ENCODE measurements at places on chromosomes 12 and 14.

GRCh38 chr12:109450980-109451379, 26.1 kb downstream of the KCTD10 start:
- DNase-seq: no peak

DNA sequence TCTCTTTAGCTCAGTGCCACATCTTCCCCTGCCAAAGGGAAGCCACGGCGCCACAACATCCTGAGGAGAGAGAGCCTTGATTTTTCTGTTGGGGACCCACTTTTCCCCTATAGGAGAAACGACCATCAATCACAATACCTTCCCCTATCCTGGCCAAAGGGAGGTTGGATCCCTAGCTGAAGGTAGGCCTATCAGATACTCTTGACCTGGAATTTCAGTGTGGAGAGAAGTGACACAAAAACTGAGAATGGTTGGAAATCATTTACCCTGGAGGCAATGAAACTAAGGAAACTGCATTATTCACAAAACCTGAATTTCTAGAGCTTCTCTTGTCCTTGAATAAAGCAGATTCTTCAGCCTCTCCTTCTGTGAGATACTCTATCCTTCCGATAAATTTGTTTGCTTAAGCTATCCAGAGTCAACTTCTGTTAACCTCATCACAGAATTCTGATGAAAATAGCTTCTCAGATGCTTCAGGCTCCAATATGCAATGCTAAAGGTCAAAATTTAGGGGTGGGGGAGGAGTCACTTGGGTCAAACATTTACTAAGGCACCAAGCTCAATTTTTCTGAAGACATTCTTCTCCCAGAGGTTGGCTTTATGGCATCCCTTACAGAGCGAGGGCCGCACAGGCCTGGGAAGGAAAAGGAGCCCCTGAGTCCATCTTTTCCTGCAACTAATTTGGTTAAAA, 27.0 kb upstream of the DUSP6 start:
- DNase-seq: no peak

- DNase-seq: peak; percentile 32
Observed at GRCh38 chr12:123267991-123268843, 3.4 kb downstream of the CDK2AP1 start.

- DNase-seq: no peak
Observed at GRCh38 chr12:32240831-32241230, 134.2 kb downstream of the BICD1 start.

DNA sequence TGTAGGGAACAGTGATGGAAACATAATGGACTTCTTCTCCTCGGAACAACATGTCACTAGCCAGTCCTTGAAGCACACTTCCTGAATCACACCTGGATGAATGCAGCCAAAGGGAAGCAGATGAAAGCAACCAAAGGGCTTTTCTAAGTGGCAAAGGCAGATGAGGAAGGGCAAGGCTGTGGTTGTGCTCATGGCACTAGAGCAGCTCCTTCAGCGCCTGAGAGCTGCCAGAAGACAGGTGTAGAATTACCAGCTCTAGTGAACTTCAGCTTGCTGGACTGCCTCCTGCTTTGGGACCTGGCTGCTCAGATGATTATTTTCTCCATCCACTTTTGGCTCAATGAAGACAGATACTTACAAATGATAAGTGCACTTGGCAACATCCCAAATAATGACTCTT, 1372.1 kb upstream of the SEL1L start:
- no peak for DNase-seq

DNA sequence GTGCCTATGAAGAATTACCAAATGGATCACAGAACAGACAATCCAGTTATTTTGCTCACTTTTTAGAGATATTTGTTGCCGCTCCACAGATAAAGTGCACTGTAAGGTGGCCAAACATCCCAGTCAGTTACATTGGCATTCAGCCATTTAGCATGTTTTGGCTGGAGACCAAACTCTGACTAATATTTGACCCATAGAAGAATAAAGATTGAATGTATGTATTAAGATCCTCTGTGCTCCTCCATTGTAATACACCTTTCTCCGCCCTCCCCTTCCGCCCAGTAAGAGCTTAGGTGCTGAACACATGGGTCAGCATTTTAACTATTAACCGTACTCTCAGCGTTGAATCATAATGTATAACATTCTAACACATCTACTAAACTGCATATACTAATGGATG, 163.4 kb downstream of the ANO6 start:
- no peak for DNase-seq

- no peak for DNase-seq
Observed at GRCh38 chr14:104363891-104364760, 215.4 kb upstream of the C14orf180 start.

DNA sequence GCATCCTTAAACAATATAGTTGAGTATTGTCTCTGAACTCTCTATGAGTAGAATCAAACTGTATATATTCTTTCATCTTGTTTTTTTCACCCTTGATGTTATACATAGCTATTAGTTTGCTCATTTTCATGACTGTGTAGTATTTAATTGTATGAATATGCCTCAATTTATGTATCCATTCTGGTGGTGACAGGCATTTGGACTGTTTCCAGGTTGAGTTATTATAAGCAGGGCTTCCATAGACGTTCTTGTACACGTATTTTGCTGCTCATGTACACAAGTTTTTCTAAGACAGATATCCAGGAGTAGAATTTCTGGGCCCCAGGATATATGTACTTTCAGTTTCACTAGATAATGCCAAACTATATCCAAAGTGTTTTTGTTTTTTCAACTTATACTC, 211.4 kb downstream of the NTF3 start:
- DNase-seq: no peak

- no peak for DNase-seq
Observed at GRCh38 chr14:90626550-90626949, 189.7 kb downstream of the TTC7B start.

DNA sequence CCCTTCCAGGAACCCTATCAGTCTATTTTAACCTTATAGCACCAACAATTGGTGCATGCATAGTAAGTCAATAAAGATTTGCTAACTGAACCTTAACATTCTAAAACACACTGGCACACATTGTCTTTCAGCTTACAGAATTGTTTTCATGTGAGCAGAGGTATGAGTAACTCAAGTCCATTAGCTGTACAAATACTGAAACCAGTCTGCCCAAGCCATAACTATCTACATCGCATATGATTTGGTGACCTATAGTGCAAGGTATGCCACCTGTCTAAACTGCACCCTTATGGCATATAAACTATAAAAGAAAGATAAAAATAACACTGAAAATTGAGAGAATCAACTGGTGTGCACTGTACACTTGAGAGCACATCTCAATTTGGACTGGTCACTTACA, 34.8 kb downstream of the SBNO1 start:
- DNase-seq: no peak

DNA sequence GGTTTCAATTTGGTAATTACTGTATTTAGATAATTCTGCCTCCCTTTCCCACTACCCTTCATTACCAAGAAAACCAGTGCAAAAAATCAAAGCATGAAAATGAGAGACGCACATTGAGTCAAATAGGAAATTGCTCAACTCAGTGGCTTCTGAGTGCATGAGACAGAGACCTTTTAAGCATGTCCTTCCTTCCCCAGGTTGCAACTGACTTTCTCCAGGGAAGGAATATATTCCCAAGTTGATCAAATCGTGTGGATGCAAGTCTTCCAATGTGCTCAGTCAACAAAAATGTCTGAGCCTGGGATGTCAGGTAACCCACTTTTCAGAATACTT, 12.9 kb downstream of the BMP4 start:
- DNase-seq: no peak

GRCh38 chr12:42039176-42039575, 105.5 kb downstream of the GXYLT1 start:
- DNase-seq: no peak

- no peak for DNase-seq
Observed at GRCh38 chr14:56137453-56137807, 19.2 kb downstream of the PELI2 start.

- no peak for DNase-seq
Observed at GRCh38 chr14:102280376-102280962, 24.5 kb downstream of the MOK start.

GRCh38 chr12:19912991-19913390, 455.3 kb upstream of the PDE3A start:
- no peak for DNase-seq

DNA sequence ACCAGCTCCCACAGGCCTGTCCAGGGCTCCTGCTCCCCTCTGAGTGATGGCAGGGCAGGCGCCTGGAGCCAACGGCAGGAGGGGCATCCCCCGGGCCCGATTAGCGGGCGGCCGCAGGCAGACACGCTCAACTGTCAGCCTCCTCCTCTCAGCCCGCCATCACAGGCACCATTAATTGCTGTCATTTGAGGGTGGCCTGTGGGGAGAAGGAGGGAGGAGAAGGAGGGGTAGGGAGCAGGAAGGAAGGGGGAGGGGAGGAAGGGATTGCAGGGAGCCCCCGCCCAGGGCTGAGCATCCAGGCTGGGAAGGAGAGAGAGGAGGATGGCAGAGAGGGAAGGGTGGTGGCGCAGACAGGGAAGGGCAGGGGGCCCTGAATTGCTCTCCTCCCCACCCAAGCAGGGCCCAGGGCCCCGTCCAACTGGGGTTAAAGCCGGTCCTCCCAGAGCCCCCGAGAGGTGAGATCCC, 36.1 kb downstream of the NCOR2 start:
- no peak for DNase-seq

DNA sequence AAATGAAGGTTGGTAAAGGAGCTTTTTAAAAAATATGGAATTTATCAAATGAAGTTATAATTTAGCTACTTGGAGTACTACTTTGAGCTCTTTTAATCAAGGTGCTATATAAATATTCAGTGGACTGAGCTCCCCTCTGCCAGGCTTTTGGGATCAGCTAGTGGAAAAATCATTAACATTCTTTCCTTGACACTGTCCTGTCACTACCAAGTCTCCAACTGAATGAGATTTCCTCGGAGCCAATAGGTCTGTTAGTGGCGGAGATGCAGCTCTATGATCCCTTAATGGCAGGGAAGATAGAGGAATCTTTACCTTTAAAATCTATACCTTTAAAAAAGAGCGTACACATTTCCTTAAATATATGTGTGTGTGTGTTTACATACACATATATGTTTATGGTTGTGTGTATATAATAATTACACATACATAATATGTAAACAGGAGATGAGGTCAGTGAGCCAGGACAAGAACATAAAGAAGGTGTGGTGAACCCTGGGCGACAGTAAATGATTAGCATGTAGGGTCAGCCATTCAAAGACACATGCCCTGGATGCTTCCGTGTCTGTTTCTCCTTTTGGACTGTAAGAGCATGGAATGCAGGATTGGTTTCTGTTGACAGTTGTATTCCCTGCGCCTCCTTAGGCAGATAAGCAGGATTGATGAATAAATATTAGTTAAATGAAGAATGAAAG, 47.7 kb upstream of the ATP2A2 start:
- DNase-seq: no peak

DNA sequence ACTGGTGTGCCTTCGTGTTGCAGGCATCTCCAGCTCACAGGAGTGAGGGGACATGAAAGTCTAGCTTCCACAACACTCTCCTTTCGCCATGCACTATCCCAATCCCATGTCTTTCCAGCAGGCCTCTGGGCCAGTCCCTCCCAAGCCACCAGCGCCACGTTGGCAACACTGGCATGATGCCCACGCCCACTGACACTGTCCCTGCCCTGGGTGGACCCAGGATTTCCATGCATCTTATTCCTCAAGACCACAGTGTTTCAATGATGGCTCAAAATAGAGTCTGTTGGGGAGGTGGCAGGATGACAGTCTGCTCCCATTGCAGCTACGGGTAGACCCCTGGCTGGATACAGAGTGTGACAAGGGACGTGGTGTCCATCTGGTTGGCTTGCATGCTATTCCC, 2.3 kb downstream of the SP7 start:
- DNase-seq: no peak

DNA sequence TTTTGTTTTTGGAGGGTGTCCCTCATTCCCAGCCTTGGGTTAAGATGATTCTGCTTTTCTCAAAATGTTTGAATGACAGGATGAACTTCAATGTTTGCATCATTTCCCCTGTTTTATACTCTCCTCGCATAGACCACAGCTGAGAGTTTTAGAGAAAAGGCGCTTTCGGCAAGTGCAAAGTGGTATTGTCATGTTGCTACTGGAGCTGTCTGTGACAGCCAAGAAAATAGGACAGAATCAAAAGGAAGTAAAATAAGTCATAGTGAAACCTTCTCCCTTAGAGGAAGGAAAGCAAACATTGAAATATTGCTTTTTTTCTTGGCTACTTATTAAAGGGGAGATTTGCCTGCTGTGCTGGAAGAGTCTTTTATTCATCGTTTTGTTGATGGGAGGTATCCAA, 33.5 kb upstream of the ARHGAP5 start:
- no peak for DNase-seq

DNA sequence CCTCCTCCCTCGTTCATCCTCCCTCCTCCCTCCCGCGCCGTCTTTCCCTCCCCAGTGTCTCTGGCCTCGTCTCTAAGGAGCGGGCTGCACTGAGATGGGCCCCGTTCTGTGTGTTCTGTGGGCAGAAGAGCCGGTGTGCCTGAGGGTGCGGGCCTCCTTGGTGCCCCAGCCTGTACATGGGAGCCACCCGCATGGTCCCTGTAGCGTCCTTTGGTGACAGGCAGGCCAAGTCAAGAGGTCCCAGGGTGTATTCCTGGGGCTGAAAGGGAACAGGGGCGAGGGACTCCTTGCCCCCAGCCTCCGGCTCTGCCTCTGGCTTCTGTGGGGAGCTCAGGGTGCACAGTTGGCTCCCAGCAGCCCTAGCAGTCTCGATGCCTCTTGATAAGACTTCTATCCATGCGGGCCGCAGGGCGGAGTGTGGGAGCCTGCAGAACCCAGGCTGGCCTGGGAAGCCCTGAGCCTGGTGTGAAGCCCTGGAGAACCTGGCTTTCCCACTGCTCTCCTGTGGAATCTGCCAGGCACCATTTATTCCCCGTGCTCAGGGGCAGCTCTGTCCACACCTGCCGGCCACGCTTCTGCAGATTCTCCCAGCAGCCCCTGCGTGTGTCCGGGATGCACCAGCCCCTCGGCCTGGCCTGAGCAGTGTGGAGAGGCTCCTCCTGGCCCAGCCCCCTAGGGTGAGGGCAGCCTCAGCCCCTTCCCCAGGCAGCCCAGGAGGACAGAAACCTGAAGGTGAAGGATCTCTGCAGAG, 181.3 kb downstream of the KIF26A start:
- DNase-seq: no peak

- DNase-seq: no peak
Observed at GRCh38 chr14:97329701-97330100, 532.5 kb downstream of the VRK1 start.

DNA sequence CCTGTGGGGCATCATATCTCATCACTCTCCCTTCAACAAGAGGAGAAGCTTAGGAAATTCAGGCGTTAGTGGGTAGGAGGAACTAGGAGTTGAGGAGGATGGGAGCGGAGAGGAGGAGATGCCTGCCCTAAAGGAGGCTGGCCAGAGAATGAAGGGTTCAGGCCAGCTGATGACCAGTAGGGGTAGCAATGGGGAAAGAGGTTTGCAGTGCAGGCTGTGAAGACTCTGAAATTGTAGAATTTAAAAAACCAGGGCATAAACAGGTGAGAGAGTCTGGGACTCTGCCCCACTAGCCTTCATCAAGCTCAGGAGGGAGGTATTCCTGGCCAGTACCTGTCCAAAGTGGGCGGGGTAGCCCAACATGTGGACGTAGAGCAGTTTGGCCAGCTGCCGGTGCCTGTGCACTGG, 809 bp downstream of the AP1G2 start:
- DNase-seq: no peak

Measured in activated T-cell treated with anti-CD3 and anti-CD28 coated beads, Interleukin-2, amount 50 U/mL, for 48 hours (primary cell).